ENCODE measurements at places on chromosomes 16 and 17.

DNA sequence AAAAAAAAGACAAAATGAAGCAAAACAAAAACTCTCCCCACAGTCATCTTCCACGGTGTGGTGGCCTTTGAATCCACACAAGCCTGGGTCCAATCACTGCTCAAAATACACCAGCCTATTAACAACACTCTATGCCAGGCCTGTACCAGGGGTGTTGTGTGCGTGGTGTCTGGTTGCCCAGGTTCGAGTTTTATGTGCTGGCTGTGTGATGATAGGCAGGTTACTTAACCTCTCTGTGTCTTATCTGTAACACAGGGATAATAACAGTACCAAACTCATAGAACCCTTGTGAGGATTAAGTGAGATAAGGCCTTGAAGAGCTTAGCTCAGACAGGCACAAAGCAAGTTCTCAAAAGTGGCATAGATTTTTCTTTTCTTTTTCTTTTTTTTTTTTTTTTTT is 235.2 kb downstream of the PARN start:
- DNase-seq, result no peak

DNA sequence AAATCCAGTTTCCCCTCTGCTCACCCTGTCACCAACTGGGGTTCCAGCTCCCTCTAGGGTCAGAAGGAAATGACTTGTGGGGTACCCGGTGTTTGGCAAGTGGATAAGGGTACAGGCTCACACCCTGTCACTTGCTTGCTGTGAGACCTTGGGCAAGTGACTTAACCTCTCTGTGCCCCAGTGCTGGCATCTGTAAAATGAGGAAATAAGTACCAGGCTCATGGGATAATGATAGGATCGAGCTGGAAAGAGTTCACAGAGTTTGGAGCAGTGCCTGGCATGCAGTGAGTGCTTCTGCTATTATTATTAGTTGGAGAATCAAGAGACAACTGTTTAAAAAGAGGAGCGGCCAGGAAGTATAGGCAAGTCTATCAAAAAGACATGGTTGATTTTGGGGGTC is 53.7 kb upstream of the DLX4 start:
- no peak for DNase-seq

DNA sequence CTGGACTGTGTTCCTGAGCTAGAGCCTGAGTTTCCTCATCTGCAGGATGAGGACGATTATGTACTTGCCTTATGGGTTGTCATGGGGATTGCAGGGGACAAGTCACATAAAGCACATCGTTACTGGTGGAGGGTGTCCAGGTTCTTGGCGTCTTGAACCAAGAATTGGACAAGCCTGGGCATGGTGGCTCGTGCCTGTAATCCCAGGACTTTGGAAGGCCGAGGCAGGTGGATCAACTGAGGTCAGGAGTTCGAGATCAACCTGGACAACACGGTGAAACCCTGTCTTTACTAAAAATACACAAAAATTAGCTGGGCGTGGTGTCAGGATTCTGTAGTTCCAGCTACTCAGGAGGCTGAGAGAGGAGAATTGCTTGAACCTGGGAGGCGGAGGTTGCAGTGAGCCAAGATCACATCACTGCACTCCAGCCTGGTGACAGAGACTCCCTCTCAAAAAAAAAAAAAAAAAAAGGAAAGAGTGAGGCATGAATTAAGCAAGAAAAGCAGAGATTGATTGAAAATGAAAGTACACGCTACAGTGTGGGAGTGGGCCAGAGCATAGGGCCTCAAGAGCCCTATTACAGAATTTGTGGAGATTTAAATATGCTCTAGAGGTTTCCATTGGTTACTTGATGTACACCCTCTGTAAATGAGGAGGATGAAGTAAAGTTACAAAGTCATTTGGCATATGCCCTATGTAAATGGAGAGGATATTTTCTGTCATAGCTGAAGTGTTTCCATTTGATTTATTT is 30.7 kb downstream of the ADGRG5 start:
- DNase-seq, result no peak

DNA sequence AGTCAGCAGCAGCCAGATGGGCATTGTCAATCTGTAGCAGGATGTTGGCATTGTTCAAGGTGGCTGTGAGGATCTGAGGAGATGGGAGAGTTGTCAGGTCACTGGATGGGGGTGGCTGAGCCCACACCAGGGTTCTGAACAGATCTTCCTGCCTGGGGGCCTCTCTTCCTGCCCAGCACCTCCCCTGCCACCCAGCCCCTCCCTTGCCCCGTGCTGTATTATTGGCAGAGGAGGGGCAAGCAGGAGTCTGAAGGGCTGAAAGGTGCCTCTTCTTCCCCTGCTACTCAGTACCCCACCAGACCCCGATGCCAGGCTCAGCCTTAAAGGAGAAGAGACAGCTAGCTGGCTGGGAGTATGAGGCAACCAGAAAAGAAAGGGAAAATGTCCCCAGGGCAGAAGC is 93.0 kb downstream of the GOSR1 start:
- no peak for DNase-seq

GRCh38 chr17:48011405-48012150 is 26.0 kb downstream of the COPZ2 start:
- no peak for DNase-seq

DNA sequence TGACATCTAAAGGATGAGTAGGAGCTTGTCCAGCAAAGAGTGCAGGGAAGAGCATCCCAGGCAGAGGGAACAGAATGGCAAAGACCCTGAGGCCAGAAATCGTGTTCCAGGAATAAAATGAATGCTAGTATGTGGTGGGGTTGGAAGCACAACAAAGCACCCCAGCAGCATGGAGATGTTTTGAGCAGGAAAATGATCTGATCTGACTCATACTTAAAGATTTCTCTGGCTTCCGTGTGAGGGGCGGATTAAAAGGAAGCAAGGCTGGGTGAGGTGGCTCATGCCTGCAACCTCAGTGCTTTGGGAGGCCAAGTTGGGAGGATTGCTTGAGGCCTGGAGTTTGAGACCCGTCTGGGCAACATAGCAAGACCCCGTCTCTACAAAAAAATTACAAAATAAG is 2.3 kb downstream of the SLC5A11 start:
- no peak for DNase-seq

- DNase-seq, result no peak
These were observed 1.5 kb upstream of the FBXL16 start for GRCh38 chr16:707062-707538.

GRCh38 chr17:78034429-78035091 is 76.1 kb downstream of the TNRC6C start:
- no peak for DNase-seq

GRCh38 chr16:58699151-58699550 is 14.6 kb upstream of the SLC38A7 start:
- no peak for DNase-seq

- no peak for DNase-seq
These were observed 9.3 kb downstream of the TACO1 start for GRCh38 chr17:63609816-63610573.

- no peak for DNase-seq
These were observed 17.8 kb downstream of the CDH8 start for GRCh38 chr16:62018301-62019060.

- DNase-seq, result no peak
These were observed 40.2 kb downstream of the MAF start for GRCh38 chr16:79560318-79560717.

- DNase-seq, result no peak
These were observed 208.8 kb downstream of the HAPSTR1 start for GRCh38 chr16:9300252-9300651.

GRCh38 chr17:71666047-71666446 is 454.8 kb upstream of the SOX9 start:
- no peak for DNase-seq

GRCh38 chr17:75813081-75814020 is 28.7 kb downstream of the UNK start:
- no peak for DNase-seq

- no peak for DNase-seq
These were observed 23.8 kb upstream of the ABCC1 start for GRCh38 chr16:15925631-15926030.

DNA sequence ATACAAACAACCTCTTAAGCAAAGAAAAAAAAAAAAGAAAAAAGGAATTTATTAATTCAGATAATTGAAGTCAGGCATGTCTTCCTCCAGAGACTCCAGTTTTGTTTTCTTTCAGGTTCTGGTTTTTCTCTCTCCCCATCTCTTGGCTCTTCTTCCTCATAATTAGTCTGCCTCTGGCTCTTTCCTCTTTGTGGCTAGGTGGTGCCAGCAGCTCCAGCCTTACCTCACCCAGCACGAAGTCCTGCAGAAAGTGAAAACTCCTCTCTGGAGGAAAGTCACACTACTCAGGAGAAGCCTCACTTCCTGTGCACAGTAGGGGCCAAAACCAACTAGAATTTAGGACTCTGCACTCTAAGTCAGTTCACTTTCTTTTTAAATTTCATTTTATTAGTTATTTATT is 10.3 kb upstream of the NFAT5 start:
- no peak for DNase-seq

DNA sequence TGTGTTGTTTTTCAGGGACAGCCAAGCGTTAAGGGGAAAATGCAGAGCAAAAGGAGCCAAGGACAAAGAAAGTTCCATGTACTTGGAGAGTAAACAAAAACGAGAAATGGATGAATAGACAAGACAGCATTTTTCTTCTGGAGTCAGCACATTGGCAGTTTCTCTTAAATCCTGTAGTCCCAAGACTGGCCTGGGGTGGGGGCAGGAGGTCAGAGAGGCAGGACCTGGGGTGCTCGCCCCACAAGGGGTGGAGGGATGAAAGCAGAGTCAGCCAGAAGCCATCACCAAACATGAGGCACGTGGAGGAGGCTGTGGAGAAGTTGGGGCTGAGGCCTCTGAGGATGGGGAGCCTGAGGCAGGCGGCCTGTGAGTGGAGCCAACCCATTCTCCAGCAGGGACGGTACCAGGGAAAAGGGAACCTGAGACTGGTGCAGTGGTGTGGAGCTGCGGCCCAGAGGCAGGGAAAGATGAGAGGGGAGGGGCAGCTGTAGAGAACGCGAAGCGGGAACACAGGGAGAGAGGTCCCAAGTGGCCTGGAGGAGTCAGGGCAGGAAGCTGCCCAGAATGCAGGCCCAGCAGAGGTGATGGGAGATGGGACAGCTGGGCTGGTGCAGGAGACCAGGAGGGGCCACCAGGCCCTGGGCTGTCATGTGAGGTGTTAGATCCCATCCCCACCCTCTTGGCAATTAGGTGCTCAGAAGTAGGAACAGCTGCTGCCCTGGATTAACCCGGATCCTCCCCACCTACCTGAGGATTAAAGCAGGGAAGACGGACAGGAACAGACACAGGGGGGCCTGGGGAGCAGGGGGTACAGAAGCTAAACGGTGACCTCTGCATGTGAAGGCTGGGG is 3.3 kb downstream of the TLCD3B start:
- no peak for DNase-seq

DNA sequence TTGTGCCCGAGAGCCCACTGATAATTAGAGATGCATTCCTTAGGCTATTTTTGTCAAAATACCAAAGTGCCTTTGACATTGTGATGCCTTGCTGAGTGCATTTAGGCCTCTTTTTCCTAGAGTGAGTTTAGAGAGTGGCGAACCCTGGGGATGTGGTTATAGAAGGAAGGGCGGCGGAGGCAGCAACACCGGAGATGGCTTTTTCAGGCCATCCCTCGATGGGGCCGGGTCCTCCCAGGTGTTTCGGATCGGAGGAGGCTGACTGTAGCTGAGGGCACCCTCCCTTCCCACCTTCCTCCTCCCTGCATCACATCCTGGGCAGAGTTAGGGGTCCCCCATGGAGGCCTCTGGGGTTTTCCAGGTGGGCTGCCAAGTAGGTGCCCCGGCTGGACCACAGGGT is 6.6 kb upstream of the SNAI3 start:
- no peak for DNase-seq

- peak; percentile 97 for DNase-seq
These were observed 190.6 kb downstream of the SEC14L1 start for GRCh38 chr17:77331301-77331864.

DNA sequence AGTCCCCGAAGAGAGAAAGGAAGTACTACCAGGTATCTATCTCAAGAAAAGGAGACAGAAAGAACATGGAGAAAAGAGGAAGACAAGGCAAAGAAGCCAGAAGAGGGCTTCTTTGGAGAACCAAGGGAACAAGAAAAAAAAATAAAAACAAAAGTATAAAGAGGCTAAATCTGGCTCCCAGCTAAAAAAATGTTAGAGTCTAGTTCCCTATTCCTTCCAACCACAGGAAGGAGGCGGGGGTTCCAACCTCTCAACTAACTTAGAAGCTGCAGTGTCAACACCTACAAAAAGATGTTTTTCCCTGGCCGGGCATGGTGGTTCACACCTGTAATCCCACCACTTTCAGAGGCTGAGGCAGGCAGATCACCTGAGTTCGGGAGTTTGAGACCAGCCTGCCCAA is 13.4 kb downstream of the UTP6 start:
- DNase-seq, result no peak

GRCh38 chr17:67829331-67829730 is 4.0 kb downstream of the BPTF start:
- DNase-seq, result no peak

GRCh38 chr17:63573634-63574033 is 23.4 kb downstream of the DCAF7 start:
- DNase-seq, result no peak

DNA sequence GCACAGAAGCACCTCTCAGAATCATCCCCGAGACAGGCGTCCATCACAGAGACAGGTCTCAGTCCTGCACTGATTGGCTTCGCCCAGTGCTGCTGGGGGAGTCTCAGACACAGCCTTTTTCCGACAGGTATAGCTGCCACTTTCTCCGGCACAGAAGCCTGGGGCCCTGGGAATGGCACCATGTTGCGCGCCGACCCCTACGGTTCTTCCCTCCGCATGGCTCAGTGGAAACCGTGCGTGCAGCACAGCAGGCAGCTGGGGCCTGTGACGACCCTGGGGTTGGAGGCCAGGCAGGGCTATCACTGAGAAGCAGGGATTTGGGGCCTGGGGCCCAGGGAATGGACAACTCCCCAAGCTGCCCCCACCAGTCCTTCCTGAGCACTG is 29.7 kb upstream of the CDH15 start:
- DNase-seq, result no peak

DNA sequence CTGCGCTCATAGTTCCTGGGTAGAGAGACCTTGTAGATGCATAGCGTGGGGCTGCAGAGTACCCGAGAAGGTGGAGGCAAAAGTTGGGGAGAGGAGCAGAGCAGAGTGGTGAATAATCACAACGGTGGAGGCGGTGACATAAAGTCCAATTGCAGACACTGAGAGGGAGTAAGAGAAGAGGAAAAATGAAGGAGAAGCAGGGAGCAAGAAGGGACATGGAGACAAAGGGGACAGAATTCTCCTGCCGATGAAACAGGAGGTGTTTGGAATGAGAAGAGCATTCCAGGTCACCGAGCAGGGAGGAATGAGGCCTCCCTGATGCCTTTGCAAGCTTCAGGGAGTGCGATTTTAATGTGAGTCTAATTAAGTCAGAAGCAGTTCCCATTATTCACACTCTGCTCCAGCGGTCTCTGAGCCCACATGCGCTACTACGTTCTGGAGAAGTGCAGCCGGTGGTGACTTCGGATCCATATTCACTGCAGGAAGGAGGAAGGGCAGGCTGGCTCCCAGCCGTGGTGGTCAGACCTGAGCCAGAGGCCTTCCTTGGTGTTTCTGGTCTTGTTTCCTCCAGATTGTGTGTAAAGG is 108.0 kb upstream of the DNAH9 start:
- DNase-seq, result no peak

DNA sequence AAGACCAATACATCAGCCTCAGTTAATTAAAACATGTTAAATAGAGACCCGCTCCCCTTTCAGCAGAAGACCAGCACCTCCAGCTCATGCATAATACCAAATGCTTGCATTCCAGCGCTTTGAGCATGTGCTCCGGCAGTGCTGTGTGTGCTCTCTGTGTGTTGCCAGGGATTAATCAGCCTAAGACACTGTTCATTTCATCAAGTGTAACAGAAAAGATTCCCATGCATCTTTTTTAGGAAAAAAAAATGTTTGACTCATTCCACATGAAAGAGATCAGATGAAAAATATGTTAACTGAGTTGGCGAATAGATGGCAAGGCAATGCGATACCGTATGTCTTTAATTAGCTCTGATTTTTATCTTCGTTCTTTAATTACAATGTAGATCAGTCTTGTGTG is 187.6 kb downstream of the RPTOR start:
- no peak for DNase-seq

Data from stimulated activated CD8-positive, alpha-beta memory T cell treated with anti-CD3 and anti-CD28 coated beads, Interleukin-15, amount 100 ng/mL, for 24 hours (primary cell).